ENCODE measurements at places on chromosomes 7 and 10.

GRCh38 chr7:133912916-133913697, 214.0 kb upstream of the LRGUK start:
- DNase-seq: no peak

DNA sequence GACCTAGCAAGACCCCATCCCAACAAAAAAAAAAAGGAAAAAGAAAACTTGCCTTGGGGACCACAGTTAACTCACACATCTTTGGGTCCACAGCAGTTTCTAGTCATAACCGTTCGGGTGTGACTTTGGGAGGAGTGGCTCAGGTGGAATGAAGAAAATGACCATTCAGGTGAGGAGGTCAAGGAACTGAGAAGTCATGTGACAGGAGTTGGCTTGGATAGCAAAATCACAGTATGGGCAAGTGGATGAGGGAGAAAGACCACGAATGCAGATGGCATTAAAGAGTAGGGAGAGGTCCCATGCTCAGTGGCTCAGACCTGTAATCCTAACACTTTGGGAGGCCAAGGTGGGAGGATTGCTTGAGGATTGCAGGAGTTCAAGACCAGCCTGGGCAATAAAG, 17.1 kb upstream of the CNOT4 start:
- no peak for DNase-seq

DNA sequence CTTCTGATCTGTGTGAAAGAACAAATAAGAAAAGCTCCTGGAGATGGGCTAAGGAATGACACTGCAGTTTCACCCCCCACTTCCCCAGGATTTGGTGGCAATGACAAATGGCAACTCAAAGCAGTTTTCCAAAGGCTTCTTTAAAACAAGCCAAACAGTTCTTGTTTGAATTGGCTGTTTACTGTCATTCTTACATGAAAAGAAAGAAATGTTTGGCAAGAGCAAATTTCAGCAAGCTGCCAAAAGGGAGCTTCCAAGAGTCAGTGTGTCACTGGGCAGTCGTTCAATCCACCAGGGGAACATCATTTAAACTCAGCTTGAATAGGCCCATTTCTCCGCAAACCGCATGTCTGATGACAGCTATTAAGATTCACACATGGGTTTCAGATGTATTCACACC, 119.0 kb upstream of the RHOBTB1 start:
- no peak for DNase-seq

- peak; percentile 65 for DNase-seq
These were observed 681 bp upstream of the SPOCK2 start for GRCh38 chr10:72088889-72089575.

- DNase-seq: no peak
These were observed 24.5 kb downstream of the OGDH start for GRCh38 chr7:44630792-44631457.

DNA sequence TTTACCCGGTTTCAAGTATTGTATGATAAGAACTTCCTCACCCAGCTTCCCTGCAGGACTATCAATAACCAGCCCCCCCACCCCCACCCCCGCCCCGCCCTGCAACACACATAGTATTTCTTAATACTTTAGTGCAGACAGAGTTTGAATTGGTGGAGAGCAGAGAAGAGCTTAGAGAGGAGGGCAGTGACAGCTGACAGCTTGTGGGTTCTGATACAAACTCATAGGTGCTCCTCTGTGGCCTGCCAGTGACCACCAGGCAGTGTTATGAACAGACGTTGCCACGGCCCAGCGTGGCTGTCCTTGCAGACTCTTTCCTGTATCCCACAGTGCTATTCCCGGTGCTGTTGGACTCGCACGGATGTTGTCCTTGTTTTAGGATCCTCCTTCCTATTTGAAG, 186.9 kb upstream of the ADO start:
- no peak for DNase-seq

GRCh38 chr10:97876402-97876801, 26.8 kb downstream of the GOLGA7B start:
- DNase-seq: no peak

- no peak for DNase-seq
These were observed 26.0 kb downstream of the CABCOCO1 start for GRCh38 chr10:61688551-61689308.

GRCh38 chr10:100334762-100335161, 4.7 kb upstream of the PKD2L1 start:
- no peak for DNase-seq

DNA sequence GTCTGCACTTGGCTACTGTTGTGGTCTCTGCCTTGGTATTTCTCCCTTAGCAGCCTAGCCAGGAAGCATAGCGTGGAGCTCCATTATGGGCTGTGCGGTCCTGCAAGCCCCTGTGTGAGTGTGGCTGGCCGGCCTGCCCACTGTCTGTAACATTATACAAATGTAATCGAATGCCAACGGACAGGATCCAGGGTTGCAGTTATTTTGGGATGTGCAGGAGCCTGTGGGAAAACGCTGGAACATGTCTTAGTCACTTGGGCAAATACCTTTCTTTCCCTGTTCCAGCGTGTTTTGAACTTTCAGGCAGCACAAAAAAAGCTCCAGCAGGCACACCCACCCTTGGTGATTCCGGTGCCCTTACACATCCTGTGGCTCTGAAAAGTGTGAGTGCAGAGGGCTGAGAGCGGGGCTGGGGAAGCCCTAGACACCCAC, 29.5 kb downstream of the BAG3 start:
- DNase-seq: no peak

GRCh38 chr7:129436335-129436923, 2.2 kb downstream of the STRIP2 start:
- no peak for DNase-seq

GRCh38 chr7:16630654-16631053, 14.9 kb downstream of the ANKMY2 start:
- DNase-seq: no peak

DNA sequence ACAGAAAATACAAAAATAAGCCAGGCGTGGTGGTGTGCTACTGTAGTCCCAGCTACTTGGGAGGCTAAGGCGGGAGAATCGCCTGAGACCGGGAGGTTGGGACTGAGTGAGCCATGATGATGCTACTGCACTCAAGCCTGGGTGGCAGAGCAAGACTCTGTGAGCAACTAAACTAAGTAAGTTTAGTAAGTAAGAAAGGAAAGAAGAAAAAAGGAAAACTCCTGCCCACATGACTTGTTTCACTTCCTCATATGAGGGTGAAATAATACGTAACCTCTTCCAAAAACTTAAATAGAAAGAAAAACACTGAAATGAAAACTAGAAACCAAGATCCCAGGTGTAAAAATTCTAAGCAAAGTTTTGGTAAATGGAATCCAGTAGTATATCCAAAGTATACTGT, 79.6 kb downstream of the LARP4B start:
- no peak for DNase-seq

GRCh38 chr7:1136841-1137516, 23.0 kb downstream of the ZFAND2A start:
- no peak for DNase-seq

- no peak for DNase-seq
These were observed 6.9 kb downstream of the SMC3 start for GRCh38 chr10:110574420-110574819.

DNA sequence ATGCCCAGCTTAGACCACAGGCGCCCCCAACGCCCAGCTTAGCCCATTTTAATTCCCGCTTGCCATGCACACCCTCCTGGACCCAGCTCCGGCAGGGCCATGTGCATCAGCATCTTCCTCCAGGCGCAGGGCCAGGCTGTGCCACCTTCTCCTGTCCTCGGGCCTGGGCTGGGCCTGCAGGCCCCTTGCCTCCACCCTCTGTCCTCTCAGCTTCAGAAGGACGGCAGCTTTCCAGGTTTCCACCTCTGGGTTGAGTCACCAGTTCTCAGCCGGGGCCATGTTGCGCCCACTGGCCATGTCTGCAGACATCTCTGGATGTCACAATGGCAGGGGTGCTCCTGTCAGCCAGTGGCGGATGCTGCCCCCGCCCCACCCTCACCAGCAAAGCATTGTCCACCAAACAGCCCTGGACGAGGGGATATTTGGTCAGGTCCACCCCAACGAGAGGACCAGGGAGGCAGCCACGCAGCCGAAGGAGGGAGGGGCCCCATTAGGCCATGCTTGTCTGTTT, 59.1 kb upstream of the NKX6-2 start:
- no peak for DNase-seq

GRCh38 chr10:43304687-43305333, 37.9 kb upstream of the RASGEF1A start:
- peak; percentile 56 for DNase-seq

DNA sequence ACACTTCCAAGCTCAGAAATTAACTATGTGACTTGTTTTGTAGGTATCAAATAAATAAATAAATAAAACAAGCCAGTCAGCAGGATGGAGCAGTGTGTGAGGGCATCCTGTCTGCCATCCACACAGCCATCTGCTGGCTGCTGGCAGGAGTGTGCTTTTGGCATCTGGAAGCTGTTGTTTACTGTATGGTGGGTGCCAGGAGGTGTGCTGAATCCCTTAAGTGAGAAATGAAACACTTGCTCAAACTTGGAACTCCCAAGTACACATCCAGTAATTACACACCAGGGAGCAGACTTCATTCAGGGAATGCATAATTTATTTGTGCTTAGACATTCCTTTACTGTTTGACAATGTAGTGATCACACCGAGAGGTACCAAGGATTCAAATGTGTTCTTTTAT, 16.9 kb upstream of the TAX1BP1 start:
- DNase-seq: no peak

- DNase-seq: no peak
These were observed 66.6 kb downstream of the PWWP2B start for GRCh38 chr10:132463333-132464255.

- DNase-seq: no peak
These were observed 685.4 kb upstream of the MBL2 start for GRCh38 chr10:53458007-53458406.

- no peak for DNase-seq
These were observed 2.1 kb upstream of the AGR3 start for GRCh38 chr7:16883918-16884317.

- DNase-seq: peak; percentile 87
These were observed 35.6 kb downstream of the CPN1 start for GRCh38 chr10:100046021-100046486.

DNA sequence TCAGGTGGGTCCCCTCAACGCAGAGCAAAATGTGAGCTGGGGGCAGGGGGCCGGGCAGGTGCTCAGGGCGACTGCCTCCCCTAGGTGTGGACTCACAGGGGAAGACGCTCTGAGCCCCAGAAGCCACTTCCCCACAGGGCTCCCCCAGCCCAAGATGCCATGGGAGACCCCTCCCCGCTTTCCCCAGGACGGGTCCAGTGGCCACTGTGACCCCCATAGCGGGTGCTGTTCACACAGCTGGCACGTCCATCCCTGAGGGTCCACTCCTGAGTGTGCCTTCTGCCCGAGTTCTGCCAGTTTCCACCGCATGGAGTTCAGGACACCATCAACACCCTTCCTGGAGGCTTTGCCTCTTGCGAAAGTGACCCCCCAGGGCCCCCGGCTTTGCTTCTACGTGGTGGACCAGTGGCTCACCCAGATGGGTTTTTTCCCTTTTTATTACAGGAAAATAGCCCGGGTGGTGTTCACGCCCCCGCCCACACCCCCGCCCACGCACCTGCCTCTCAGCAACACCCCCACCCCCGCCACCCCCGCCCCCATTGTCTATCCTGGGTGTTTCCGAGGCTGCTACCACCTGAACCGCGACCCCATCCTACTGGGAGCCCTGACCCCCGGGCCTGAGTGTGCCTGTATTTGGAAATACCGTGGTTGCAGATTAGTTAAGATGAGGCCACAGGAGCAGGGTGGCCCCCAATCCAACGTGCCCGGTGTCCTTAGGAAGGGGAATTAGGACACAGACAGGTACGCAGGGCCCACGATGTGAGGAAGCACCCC, 32.0 kb downstream of the ADAP1 start:
- DNase-seq: peak; percentile 42

DNA sequence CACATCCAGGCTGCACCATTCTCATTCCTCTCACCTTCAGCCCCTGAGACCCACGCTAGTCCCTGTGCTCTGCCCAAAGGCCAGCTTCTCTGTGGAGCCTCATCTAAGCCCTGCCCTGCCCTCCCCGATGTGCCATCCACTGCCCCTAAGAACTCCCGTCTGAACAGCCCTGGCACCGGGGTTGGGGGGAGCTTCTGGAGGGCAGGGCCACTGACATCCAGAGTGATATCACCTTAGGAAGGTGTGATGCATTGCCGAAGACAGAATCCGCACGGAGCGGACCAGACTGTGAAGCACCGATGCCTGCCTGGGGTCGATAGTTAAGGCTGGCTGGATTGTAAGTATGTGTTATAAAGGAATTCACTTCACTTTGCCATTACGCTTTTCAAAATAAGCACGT, 511.0 kb downstream of the PTPRN2 start:
- DNase-seq: no peak

- DNase-seq: no peak
These were observed 118.3 kb downstream of the SEM1 start for GRCh38 chr7:96591159-96591899.

DNA sequence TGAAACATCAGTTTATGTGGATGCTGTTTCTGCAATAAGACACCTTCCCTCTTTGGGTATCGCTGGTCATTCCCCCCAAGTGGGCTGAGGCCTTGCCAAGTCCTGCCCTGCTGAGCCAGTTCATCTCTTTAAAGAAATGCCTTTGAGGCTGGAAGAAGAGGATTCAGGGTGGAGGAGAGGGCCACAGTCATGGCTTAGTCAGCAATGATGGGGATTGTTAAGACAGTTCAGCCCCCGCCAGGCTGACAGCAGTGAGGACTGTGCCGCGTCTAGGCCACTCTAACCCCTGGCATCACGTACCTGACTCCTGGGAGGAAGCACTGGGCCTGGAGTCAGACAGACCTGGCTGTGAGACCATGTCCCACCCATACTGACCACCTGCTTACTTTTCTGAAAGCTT, 48.3 kb downstream of the PNLIPRP2 start:
- no peak for DNase-seq

GRCh38 chr7:36404639-36405408, 15.2 kb downstream of the ANLN start:
- no peak for DNase-seq

- DNase-seq: no peak
These were observed 30.1 kb downstream of the BTAF1 start for GRCh38 chr10:91953600-91954160.

DNA sequence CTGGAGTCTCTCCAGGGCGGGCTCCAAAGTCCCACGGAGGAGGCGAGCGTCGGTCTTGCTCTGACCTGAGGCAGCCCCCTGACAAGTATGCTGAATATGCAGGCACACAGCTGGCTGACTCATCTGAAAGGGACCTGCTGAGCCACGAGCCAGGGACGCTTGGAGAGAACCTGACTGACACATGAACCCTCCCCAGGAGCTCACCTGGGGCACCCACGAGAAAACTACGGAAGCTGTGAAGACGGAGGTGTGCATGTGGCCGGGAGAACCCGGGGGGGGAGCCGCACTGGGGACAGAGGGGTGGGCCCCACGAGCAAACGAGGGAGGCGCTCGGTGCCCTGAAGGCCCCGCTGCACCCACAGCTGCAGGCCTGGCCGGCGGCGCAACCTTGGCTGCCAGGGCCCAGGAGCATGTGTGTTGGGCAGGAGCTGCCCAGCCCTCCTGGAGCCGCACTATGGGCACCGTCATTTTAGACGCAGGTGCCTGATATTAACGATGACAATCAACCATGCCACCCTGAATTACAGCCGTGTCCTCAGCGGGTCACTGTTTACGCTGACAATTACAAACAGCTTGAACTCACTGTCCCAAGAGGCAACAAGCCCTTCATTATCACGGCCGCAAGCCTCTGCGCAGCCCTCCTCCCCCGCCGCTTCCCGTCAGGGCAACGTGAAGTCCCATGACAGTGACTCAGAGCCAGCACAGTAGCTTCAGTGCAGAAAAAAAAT, 64.7 kb downstream of the DIP2C start:
- no peak for DNase-seq
